ENCODE measurements at places on chromosomes 7 and 10. TPM values are rescaled to one million over a fixed set of nuclear protein-coding genes. Genes with fewer than 3 reads are reported as not detected.

Gene WDR11
- 13.0 TPM for total RNA-seq

Gene TMEM270
- not detected for total RNA-seq

Gene PLPP4
- total RNA-seq: not detected

Gene ADAM22
- total RNA-seq: 1.7 TPM

Gene PKD2L1
- total RNA-seq: not detected

Gene ERVW-1
- total RNA-seq: not detected

Gene OR6V1
- not detected for total RNA-seq

Gene RADIL
- total RNA-seq: 2.8 TPM

Gene EVX1
- total RNA-seq: not detected

Gene AP4M1
- 15.3 TPM for total RNA-seq

Gene RPEL1
- total RNA-seq: not detected

Gene APBB1IP
- 2.8 TPM for total RNA-seq

Gene SMKR1
- not detected for total RNA-seq

Gene PDE1C
- 192 TPM for total RNA-seq
